ENCODE measurements at places on chromosomes 1 and 21.

DNA sequence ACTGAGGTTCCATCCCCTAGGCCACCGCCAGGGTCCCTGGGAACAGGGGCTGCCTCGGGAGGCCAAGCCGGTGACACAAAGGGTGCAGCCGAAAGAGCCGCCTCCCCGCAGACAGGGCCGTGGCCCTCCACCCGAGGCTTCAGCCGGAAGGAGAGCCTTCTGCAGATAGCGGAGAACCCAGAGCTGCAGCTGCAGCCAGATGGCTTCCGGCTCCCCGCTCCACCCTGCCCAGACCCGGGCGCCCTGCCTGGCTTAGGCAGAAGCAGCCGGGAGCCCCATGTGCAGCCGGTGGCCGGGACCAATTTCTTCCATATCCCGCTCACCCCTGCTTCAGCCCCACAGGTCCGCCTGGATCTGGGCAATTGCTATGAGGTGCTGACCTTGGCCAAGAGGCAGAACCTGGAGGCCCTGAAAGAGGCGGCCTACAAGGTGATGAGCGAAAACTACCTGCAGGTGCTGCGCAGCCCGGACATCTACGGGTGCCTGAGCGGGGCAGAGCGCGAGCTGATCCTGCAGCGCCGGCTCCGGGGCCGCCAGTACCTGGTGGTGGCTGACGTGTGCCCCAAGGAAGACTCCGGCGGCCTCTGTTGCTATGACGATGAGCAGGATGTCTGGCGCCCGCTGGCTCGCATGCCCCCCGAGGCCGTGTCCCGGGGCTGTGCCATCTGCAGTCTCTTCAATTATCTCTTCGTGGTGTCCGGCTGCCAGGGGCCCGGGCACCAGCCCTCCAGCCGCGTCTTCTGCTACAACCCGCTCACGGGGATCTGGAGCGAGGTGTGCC is 1.4 kb downstream of the KLHDC7A start:
- no peak for DNase-seq
- H3K36me3 ChIP-seq: no peaks in the 10 kb centered on the region
- peaks cover 6% of the 10 kb centered on the region for H3K27me3 ChIP-seq
- no peak overlapping the region for H3K4me3 ChIP-seq
- no peak overlapping the region for H3K27ac ChIP-seq

DNA sequence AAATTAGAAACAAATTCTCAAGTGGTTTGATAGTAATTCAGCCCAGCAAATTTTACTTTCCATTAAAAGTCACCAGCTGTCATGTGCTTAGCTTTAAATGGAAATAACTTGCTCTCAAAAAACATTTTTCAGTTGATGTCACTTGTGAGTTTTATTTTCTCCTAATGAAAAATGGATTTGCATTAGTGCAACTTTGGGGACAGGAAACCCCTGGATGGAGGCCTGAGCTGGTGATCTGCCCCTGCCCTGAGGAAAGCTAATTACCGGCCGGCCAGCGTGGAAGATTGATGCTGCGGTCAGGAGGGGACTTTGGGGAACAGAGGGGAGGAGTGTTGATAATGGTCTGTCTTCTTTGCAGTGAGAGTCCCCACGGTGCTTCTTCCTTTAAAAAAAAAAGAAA is 66.8 kb upstream of the ANGPTL1 start:
- H3K4me3 ChIP-seq: no peak overlapping the region
- no peak overlapping the region for H3K27ac ChIP-seq
- DNase-seq: no peak
- no peaks in the 10 kb centered on the region for H3K4me1 ChIP-seq

DNA sequence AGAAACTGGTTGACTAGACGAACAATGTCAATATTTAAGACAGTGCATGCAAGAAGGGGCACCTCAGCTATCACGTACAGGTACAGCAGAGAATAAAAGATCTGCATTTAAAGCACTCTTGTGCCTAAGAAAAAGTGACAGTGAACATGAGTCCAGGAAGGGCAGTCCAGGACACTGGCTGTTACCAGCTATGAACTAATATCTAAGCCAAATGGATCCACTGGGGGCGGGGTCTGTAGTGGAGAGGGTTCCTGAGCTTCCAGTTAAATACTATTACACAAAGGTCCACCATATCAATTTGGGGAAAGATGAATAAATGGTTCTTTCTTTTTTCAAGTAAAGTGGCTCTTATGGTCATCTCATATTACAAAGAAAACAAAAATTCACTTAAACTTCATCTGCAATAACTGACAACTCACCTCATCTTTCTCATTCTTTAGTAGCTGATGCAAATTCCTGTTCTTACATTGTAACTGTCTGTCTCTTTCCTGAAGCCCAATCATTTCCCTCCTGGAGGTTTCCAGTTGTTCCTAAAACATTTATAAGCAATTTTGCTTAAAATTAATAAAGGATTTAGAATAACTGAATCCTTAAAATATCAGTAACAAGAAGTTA is 24.5 kb downstream of the SSX2IP start:
- no peaks in the 10 kb centered on the region for H3K27me3 ChIP-seq
- no peak for DNase-seq
- H3K4me1 ChIP-seq: no peaks in the 10 kb centered on the region
- peaks cover 5% of the 10 kb centered on the region for H3K36me3 ChIP-seq

DNA sequence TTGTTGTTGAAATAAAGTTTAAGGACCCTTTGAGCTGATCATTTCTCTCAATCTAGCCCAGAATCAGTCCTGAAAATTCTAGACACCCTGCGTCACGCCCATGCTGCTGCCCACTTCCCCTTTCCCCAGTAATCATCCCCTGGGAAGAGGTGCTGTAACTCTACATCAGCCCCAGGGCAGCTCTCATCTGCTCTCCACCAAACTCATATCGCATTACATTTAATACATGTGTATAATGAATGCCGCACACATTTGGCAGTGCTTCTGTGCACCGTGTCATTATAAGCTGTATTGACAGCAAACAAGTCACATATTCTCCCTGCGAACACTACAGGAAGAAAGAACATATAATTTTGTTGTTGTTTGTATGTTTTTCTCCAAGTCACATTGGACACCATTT is 539.7 kb upstream of the DAB1 start:
- no peak for DNase-seq
- H3K27me3 ChIP-seq: no peaks in the 10 kb centered on the region
- H3K36me3 ChIP-seq: no peaks in the 10 kb centered on the region
- H3K27ac ChIP-seq: no peak overlapping the region
- no peaks in the 10 kb centered on the region for H3K4me1 ChIP-seq

GRCh38 chr21:28221984-28222383 is 770.7 kb downstream of the LTN1 start:
- no peak overlapping the region for H3K27ac ChIP-seq
- no peak overlapping the region for H3K4me3 ChIP-seq
- no peaks in the 10 kb centered on the region for H3K4me1 ChIP-seq
- H3K27me3 ChIP-seq: no peaks in the 10 kb centered on the region
- no peak for DNase-seq

GRCh38 chr1:41542196-41542930 is 57.9 kb upstream of the EDN2 start:
- H3K4me1 ChIP-seq: peaks cover 6% of the 10 kb centered on the region
- H3K36me3 ChIP-seq: peaks cover 25% of the 10 kb centered on the region
- no peak for DNase-seq
- H3K27ac ChIP-seq: no peak overlapping the region

Measured in activated CD4-positive, alpha-beta memory T cell treated with anti-CD3 and anti-CD28 coated beads for 36 hours (primary cell).